NCI-H1092 treated with DMSO at 0.1 percent for 48 hours (cell line): ENCODE measurements at places on chromosomes 2 and 18.

- DNase-seq, result no peak
These were observed 25.2 kb upstream of the TAF1B start for GRCh38 chr2:9818097-9818496.

DNA sequence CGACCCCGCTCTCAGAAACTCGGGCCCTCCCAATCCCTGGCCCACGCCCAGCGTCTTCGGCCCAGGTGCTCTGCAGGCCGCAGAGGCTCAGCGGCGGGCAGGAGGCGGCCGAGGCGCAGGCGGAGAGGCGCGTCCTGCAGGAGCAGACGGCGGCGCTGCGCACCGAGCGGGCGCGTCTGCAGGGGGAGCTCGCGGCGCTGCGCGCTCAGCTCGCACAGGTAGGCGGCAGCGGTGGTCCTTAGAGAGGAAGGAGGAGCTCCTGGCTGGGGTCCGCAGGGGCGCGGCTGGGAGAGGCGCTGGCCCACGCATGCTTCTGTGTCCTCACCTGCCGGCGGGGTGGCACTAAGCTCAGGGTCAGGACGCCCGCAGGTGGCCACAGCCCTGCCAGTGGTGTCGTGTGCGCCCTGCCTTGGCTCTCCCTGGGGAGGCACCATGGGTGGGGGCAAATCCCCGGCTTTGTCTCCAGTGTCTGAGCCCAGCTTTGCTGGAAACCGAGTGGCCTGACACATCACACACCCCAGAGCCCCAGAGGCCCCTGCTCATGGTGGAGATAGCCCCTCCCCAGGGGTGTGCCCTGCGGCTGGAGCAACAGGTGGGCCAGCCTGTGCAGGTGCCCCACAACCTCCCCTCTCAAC lies 14.9 kb upstream of the SNED1 start:
- DNase-seq, result peak; percentile 38

DNA sequence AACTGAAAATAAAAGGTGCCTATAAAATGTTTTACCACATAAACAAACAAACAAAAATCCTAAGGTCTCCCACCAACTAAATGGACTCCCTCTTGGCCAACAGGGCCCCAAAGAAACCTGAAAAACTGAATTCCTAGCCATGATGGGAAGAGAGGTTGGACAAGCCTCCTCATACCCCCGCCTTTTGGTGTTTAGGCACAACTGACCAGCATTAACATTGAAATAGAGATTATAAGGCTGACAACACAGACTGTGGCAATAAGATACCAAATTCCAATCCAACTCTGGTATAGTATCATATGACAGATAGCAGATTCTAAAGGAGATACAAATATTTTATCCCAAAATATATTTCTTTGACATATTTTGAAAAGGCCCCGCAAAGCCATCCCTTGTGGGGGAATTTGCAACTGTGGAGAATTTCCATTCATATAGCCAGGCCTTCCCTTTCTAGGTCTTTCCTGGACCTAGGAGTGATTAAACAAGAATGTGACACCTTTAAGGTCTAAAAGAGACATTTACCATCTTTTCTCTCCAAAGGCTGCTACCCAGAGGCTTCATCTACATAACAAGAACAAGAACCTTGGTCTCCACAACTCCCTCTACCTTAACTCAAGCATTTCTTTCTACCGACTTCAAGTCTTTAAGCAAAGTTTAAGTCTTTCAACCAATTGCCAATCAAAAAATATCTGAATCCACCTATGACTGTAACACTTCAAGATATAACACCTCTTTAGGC lies 80.0 kb downstream of the CHN1 start:
- no peak for DNase-seq

DNA sequence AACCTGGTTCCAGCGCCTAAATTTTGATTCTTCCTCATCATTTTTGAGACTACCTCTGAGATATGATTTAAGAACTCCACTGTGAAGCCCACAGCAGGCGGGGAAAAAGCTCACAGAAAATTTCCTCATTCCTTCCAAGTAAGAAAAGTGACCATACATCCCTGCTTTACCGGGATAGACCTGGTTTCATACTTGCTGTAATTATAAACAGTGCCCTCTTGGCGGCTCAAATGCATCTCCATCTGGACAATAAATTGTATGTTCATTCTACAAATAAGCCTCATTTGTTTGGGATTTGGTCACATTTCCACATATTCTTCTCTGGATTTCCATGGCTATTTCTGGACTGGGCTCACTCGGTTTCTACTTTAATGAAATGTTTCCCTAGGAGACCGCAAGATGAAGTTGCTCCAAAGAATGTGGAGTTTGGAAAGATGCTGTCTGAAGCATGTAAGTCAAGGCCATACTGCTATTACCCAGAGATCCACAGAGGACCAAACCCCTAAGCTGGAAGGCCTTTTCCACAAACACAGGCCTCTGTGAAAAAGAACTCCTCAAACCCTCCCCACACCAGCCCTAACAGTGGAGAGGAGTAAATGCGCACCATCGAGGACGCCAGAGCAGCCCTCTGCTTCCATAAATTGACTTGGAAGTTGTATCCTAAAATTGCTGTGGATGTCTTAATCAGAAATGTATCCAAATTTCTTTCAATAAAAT lies 13.9 kb downstream of the STAT1 start:
- DNase-seq, result no peak

GRCh38 chr2:159526433-159526832 lies 89.9 kb downstream of the BAZ2B start:
- DNase-seq, result no peak

- no peak for DNase-seq
These were observed 244.7 kb downstream of the CCDC178 start for GRCh38 chr18:33195795-33196194.
